RPMI7951 (cell line): ENCODE measurements at places on chromosomes 2 and 18. TPM values are rescaled to one million over a fixed set of nuclear protein-coding genes. Genes with fewer than 3 reads are reported as not detected.
A peak's percentile ranks its signal among the peaks of the same experiment; 100 is the strongest.

GRCh38 chr18:32349728-32350395 lies 120.8 kb downstream of the GAREM1 start:
- peak; percentile 65 for DNase-seq

DNA sequence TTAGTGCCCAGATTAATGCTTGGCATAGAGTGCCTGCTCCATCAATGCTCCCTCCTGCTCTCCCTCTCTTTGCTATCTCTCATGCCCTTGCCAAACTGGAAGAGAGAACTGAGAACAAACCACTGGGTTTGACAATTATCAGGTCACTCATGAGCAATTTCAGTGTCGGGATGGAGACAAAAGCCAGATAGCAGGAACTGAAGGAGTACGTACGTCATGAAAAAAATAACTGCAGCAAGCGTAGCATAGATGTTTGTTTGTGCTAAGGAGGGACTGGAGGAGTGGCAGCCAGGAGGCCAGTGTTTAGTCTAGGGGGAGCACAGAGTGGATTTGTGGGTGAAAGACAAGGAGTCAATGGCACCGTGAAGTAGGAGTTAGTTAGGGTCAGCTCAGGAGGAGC lies 113.3 kb downstream of the POLE4 start:
- no peak for DNase-seq

The CKAP2L gene
- 47.1 and 61.9 TPM in 2 replicates for total RNA-seq

- no peak for DNase-seq
Measured at GRCh38 chr18:21678859-21679258, 25.7 kb downstream of the ABHD3 start.

GRCh38 chr2:19810148-19810547 lies 91.6 kb downstream of the TTC32 start:
- no peak for DNase-seq

- DNase-seq = no peak
Measured at GRCh38 chr2:157473581-157473980, 29.7 kb upstream of the CYTIP start.

The NT5C1B gene
- total RNA-seq = not detected in 2 replicates

DNA sequence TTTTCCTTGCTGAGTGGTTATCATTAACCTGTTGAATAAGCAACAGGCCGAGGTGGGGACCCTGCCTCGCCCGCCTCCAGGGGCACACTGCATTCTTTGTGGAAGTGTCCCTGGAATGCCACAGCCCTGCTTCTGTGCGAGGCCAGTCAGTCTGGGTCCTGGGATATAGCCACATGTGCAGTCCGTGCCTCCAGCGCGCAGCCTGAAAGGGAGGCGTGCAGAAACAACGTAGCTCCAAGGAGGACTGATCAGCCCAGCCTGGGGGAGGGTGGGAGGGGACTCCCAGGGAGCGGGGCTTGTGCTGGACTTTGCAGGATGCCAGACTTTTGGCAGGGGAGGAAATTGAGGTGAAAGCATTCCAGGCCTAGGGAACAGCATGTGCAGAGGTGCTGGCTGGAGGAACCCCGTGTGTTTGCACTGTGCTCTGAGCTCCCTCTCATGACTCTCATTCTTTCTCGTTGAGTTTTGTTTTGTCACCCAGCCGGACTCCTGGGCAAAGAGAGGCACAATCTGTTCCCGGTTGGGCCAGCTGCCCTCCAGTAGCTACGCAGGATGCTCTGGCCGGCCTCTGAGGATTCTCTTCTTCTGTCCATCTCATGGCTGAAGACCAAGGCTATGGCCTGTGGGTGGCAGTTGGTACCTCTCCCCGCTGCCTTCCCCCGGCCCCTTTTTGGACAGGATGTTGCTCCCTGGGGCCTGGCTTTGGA lies 39.7 kb downstream of the HPCAL1 start:
- DNase-seq = no peak
